ENCODE measurements at places on chromosomes 11 and 22. TPM values are rescaled to one million over a fixed set of nuclear protein-coding genes. Genes with fewer than 3 reads are reported as not detected.

The LAMTOR1 gene
- total RNA-seq: 79.1 TPM

The UBQLNL gene
- 0.09 TPM for total RNA-seq

DNA sequence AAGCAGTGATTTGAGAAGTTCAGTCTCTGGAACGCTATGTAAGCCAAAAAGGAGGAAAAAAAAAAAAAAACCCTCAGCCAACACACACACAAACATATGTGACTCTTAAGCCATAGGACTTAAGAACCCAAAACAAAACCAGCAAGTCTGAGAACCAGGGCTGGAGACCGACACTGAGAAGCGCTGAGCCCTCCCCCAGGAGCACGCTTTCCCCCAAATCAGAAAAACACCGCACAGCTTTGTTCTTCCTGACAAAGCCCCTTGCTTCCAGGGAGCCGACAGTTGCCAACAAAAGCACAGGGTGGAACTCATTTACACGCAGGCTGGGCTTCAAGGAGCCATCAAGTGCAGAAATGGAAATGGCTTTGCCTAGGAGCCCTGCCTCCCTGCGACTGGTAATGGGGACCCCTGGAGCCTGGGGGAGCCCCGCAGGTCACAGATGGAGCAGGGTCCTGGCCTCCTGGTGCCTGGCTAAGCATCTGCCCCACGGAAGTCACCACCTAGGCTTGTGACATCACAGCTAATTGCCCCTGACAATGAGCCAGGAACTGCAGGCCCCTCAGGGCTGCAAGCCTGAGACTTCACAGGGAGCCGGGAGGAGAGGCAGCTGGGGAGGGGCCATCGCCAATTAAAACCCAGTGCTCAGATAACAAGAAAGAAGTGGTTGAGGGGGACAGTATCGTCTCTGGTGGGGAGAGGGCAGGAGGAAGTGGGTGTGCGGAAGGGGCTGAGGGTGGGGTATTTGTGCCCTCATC lies 66.9 kb downstream of the NFAM1 start:
- DNase-seq: no peak
- H3K27me3 ChIP-seq: peaks cover 49% of the 10 kb centered on the region
- H3K4me1 ChIP-seq: peaks cover 45% of the 10 kb centered on the region
- H3K27ac ChIP-seq: peak overlapping the region; percentile 96
- H3K36me3 ChIP-seq: no peaks in the 10 kb centered on the region

- no peaks in the 10 kb centered on the region for H3K4me1 ChIP-seq
- H3K4me3 ChIP-seq: no peak overlapping the region
- H3K27me3 ChIP-seq: no peaks in the 10 kb centered on the region
- DNase-seq: no peak
- H3K36me3 ChIP-seq: no peaks in the 10 kb centered on the region
Observed at GRCh38 chr11:103591554-103591953, 444.9 kb upstream of the DDI1 start.

The ADM2 gene
- 1.7 TPM for total RNA-seq

- H3K4me3 ChIP-seq: no peak overlapping the region
- no peak overlapping the region for H3K27ac ChIP-seq
- H3K4me1 ChIP-seq: peaks cover 18% of the 10 kb centered on the region
Observed at GRCh38 chr11:131870305-131870704, 499.9 kb downstream of the NTM start.

DNA sequence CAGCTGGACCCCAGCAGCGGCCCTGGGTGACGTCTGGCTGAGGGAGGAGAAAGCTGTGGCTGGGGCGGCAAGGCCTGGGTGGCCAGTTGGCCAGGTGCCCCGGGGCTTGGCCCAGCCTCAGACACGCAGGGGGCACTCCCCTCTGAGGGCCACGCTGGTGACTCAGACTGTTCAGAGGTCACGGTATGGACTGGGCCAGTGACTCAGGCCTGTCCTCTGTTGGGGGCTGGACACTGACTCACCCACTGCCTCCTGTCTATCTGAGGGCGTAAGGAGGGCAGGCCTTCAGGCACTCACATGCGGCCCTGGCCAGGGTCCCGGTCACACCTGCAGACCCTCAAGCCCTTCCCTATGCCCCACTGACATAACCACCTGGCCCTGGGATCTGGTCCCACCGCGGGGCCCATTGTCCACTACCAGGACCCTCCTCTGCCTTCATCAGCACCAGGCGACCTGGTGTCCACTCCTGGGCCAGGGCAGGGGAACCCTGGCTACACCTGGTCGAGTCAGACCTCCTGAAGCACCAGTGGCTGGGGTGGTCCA lies 3.7 kb upstream of the MUC5AC start:
- no peaks in the 10 kb centered on the region for H3K27me3 ChIP-seq
- no peaks in the 10 kb centered on the region for H3K36me3 ChIP-seq
- peaks cover 4% of the 10 kb centered on the region for H3K4me1 ChIP-seq
- no peak for DNase-seq
- no peak overlapping the region for H3K27ac ChIP-seq

DNA sequence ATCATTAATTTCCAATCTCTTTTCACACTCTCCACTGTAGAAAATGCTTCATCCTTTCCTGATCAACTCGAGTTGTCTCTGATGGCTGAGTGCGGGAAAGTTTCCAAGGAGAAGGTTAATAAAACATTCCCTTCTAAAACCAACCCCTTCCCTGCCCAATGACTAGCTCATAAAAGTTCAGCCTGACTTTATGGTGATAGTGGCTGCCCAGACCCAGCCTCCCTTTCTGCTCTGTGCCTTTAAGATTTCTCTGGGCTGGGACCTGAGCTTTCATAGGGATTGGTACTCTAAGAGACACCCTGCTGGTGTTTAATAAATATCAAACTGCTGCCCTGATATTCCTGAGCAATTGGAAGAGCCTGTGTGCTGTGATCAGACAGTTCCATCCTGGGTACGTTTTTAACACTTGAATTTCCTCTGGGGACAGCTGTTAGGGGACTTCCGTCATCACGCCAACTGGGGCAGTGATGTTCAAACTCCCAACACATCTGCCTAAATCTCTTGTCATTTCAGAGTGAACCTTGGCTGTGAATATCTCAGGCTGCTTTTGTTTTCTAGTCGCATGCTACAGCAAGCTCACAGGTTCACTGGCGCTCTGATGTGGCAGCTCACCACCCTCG lies 195.0 kb upstream of the KIRREL3 start:
- no peak for DNase-seq
- no peak overlapping the region for H3K27ac ChIP-seq
- no peak overlapping the region for H3K4me3 ChIP-seq
- H3K4me1 ChIP-seq: peaks cover 10% of the 10 kb centered on the region
- H3K36me3 ChIP-seq: no peaks in the 10 kb centered on the region

GRCh38 chr11:65468874-65469333 lies 29.9 kb upstream of the MALAT1 start:
- no peak overlapping the region for H3K27ac ChIP-seq
- no peaks in the 10 kb centered on the region for H3K36me3 ChIP-seq
- H3K4me3 ChIP-seq: no peak overlapping the region
- no peak for DNase-seq
- peaks cover 9% of the 10 kb centered on the region for H3K4me1 ChIP-seq
- no peaks in the 10 kb centered on the region for H3K27me3 ChIP-seq

The CYTH4 gene
- not detected for total RNA-seq

The CCDC116 gene
- total RNA-seq: 1.2 TPM

DNA sequence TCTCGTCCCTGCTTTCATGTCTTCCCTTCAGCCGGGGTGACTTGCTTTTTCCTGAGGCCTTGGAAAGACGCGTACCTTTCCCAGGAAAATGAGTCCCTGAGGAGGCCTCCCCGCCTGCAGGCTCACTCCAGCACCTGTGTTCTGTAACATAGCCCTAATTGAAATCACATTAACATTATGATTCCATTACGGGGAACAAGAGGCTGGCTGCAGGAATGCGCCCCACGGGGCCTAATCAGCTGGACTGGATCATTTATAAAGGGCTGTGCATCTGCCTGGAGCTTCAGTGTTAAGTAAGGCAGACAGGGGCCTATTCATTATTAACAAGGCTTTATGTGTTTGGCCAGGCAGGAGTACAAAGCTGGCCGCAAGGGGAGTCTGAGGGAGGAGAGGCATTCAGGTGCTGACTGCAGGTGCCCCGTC lies 41.9 kb upstream of the TSPAN18 start:
- peak overlapping the region; percentile 21 for H3K27ac ChIP-seq
- no peak for DNase-seq
- H3K4me3 ChIP-seq: no peak overlapping the region
- H3K4me1 ChIP-seq: no peaks in the 10 kb centered on the region

The OR2AT4 gene
- total RNA-seq: not detected

DNA sequence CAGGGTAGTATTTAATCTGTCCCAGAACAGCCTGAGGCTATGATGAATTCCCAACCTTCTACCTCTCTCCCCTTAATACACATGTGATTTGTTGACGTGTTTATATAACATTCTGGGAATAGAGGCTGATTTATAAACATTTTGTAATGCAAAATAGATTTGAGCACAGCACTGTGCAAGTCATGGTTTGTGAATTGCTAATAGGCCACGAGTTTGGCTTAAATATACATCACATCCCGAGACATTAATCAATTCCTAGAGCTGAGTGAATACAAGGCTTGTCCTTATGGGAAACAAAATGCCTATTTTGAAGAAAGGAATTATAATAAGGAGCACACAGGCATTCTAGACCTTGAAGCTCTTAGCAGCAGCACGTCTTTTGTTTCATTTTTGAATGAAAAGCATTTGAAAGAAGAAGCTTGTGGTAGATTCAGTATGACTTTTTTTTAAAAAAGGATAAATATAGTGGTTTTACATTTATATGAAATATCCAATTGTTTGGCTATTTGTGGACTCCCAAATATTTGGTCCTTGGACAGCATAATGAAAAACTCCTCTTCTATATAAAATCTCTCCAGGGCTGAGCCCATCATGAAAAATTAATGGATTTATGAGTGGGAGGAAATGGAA lies 116.4 kb downstream of the SLC17A6 start:
- H3K36me3 ChIP-seq: no peaks in the 10 kb centered on the region
- H3K4me1 ChIP-seq: peaks cover 29% of the 10 kb centered on the region
- no peak overlapping the region for H3K27ac ChIP-seq
- no peaks in the 10 kb centered on the region for H3K27me3 ChIP-seq

The LUZP2 gene
- 0.28 TPM for total RNA-seq

The TSGA10IP gene
- 2.7 TPM for total RNA-seq

GRCh38 chr22:24543679-24544243 lies 11.2 kb downstream of the GUCD1 start:
- DNase-seq: no peak
- H3K27me3 ChIP-seq: no peaks in the 10 kb centered on the region
- H3K4me3 ChIP-seq: no peak overlapping the region
- peaks cover 9% of the 10 kb centered on the region for H3K36me3 ChIP-seq
- H3K4me1 ChIP-seq: no peaks in the 10 kb centered on the region

The ROBO3 gene
- total RNA-seq: 17.8 TPM

The OR8D4 gene
- total RNA-seq: not detected

DNA sequence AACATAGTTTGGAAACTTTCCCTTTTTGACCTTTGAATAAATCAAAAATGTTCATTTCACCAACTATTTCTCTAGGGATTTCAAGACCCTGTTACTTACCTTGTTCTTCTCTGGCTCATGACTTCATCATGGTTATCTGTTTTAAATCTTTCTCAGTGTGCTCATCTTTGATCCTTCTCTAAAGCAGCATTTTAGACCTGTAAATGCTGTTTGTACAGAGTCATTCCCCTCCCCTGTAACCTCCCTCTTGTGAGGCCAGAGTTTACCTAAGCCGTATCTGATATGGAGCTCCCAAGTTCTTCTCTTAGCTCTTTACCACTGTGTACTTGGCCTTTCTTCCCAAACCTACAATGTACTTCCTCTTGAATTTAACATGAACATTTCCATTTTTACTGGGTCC lies 56.0 kb downstream of the ACER3 start:
- peaks cover 12% of the 10 kb centered on the region for H3K4me1 ChIP-seq
- no peak overlapping the region for H3K4me3 ChIP-seq
- H3K27ac ChIP-seq: no peak overlapping the region
- H3K27me3 ChIP-seq: no peaks in the 10 kb centered on the region
- H3K36me3 ChIP-seq: no peaks in the 10 kb centered on the region

- no peak overlapping the region for H3K27ac ChIP-seq
- peaks cover 49% of the 10 kb centered on the region for H3K36me3 ChIP-seq
- no peak for DNase-seq
Observed at GRCh38 chr11:61846362-61847020, 18.4 kb downstream of the FADS2 start.

DNA sequence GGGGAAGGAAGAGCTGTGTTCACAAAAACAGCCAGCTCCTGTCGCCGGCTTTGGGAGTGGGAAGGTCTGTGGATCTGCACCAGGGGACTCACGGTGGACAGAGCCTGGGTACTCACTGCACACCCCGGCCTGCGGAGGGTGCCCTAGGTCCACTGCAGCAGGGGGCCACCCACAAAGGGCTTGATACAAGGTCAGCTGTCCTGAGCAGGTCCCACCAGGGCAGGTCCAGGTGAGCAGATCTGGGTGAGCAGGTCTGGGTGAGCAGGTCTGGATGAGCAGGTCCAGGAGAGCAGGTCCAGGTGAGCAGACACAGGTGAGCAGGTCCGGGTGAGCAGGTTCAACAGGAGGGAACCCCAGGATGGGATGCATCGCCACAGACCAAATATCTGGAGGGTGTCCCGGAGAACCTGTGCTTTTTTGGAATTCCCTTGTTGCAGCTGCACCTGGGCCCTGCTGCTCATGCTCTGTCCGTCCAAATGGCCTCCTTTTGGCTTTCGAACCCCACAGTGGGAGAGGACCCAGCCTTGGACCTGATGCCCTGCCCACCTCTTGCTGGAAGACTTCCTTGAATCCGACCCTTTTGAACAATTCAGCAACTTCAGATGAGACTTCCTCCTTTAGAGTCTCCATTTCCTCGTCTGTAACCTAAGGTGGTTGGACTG lies 485.3 kb downstream of the TBC1D22A start:
- H3K27ac ChIP-seq: no peak overlapping the region
- H3K27me3 ChIP-seq: peaks cover 40% of the 10 kb centered on the region
- H3K36me3 ChIP-seq: no peaks in the 10 kb centered on the region
- no peak overlapping the region for H3K4me3 ChIP-seq
- DNase-seq: no peak

The TMEM121B gene
- total RNA-seq: 12.2 TPM

DNA sequence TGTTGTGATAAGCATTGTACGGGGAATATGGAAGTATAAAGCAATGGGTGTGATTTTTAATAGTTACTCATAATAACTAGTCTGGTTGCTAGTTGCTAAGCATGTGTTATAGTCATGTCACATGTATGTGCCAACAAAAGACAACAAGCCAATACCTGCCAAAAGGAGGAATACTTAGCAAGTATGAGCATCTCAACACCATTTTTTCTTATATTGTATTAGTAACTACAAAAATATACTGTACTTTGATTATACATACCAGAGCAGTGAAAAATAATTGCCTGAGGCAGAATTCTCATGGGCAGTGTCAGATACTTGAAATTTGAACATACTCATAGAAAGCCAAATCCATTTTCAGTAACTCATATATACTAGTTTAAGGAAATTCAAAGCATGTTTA lies 62.4 kb upstream of the ALKBH3 start:
- H3K27me3 ChIP-seq: no peaks in the 10 kb centered on the region
- no peaks in the 10 kb centered on the region for H3K4me1 ChIP-seq
- H3K27ac ChIP-seq: no peak overlapping the region
- no peak for DNase-seq
- H3K36me3 ChIP-seq: peaks cover 28% of the 10 kb centered on the region

DNA sequence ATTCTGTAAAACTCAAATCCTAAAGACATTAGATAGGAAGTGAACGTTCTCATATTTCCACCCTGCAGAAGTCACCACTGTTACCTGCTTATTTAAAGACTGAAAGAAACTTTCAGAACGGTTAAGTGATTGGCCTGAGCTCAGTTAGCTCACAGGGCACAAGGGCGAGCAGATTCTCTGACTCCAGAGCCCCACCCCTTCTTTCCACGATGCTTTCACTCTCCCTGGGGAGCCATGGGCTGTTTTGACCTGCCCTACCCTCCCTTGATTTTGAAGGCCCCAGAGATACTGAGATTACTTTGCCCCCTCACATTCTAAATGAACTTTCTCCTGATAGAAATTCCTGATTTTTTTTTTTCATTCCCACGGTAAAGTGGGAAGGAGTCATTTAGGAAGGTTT lies 33.9 kb downstream of the ARHGAP1 start:
- no peaks in the 10 kb centered on the region for H3K4me1 ChIP-seq
- no peaks in the 10 kb centered on the region for H3K27me3 ChIP-seq
- no peak overlapping the region for H3K27ac ChIP-seq
- no peak overlapping the region for H3K4me3 ChIP-seq
- DNase-seq: no peak

The KLHL35 gene
- total RNA-seq: 9.4 TPM

All from neural crest cell (in vitro differentiated cells).